ENCODE measurements at places on chromosomes 5 and 9.

GRCh38 chr5:151255621-151256286 is 2.8 kb downstream of the GM2A start:
- no peak for DNase-seq

DNA sequence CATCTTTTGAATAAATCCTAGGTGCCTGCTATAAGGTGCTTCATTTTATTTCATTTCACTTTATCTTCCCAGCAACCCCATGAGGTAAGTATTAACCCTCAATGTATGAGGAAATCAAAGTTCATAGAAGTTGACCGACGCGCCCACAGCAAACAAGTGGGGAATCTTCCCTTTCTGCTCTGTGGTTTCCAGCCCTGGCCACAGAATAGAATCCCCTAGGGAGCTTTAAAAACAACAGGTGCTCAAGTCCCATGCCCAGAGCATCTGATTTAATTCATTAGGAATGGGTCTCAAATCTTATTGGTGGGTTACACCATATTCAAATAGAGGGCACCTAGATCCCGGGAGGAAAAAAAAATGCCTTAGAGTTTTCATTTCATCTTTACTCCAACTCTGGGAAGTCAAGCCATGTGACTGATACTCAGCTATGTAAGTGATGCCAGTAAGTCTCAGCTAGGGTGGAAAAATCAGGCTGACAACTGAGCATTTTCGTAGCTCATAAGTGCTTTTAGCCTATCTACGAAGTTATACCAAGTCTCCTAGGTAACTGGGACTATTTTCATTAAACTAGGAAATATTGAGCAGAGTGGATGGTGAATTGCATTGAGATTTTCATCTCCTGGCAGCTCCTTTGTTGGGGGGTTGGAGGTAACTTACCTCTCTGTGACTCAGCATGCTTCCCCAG is 353.4 kb upstream of the SLC30A5 start:
- no peak for DNase-seq

GRCh38 chr5:154478752-154479159 is 729 bp upstream of the HAND1 start:
- no peak for DNase-seq

- DNase-seq: no peak
Measured at GRCh38 chr5:135456238-135457099, 4.3 kb upstream of the TIFAB start.

DNA sequence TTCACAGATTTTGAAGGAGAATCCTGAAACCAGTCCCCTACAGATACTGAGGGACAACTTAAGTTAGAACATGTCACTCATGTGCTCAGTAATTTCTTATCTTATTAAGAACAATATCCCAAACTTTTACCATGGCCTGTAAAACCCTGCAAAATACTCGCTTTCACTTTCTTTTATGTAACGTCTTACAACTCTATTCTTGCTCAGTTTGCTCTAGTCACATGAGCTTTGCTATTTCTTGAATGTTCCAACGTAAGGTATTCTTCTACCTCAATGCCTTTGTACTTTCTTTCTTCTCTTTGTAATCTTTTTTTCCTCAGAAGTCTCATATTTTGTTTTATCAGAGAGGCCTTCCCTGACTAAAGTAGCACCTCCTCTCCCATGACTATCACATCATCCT is 14.1 kb downstream of the TMEM38B start:
- DNase-seq: no peak
